Left ventricle myocardium inferior (tissue), 1 donor: ENCODE measurements at places on chromosomes 4 and X.
A peak's percentile ranks its signal among the peaks of the same experiment; 100 is the strongest.

- DNase-seq = no peak
Measured at GRCh38 chr4:182649698-182650477, 267.3 kb downstream of the DCTD start.

DNA sequence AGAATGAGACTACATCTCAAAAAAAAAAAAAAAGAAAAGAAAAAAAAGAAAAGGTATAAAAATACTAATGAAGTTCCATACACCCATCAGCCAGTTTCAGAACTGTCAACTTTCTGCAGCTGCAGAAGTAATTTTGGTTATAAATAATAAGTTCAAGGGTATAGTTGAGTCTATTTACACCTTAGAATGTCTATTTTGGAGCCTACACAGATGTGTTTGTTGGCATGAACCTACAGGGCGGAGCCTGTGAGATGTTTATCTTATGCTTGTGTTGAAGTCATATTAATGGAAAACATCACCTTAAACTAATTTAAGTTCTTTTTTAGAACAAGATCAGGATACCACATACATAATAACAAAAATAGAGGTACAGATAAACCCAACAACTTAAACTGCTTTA, 85.8 kb downstream of the RAPGEF2 start:
- no peak for DNase-seq

DNA sequence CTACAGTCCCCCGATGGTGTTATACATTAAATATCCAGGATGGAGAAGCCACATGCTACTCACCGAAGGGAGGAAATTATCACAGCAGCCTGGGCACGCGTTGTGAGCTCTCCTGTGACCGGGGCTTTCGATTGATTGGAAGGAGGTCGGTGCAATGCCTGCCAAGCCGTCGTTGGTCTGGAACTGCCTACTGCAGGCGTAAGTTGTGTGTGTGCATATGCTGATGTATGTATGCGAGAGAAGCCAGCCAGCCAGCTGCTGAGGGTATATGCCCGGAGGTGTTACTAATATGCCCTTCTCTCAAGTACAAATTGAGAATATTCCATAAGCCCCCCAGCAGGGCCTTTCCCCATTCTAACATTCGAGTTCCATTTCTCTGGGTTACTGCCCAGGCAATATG, 18.2 kb downstream of the SRPX2 start:
- no peak for DNase-seq

- no peak for DNase-seq
Measured at GRCh38 chr4:102574317-102574716, 73.2 kb downstream of the NFKB1 start.

- DNase-seq = peak; percentile 45
Measured at GRCh38 chrX:20252381-20253231, 14.1 kb downstream of the RPS6KA3 start.

DNA sequence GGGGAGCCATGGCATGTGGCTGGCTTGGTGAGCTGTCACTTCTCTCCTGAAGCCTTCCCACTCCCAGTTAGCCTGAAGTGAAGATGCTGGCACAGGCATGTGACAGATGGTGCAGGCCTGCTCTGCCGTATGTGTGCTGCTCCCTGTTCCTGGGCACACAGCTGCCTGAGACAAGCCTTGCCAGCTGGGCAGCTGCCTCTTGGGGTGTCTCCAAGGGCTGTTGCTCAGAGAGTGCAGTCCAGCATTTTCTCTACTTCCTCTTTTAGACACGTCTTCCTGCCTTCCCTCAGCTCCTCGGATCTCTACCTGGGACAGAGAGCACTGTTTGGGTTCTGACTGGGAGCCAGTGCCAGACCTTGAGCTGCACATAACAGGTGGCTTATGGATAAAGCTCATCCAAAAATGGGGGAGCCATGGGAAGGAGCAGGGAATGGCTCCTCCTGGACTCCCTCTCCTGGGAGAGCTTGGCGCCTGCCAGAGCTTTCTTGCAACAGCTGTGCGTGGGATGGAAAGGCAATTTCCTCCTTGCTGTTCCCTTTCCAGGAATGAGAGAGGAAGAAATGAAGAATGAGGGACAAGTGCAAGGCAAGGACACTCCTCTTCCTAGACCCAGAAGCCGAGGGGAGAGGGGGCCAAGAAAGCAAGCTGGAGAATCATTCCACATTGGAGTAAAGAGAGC, 132.9 kb downstream of the MSL3 start:
- peak; percentile 30 for DNase-seq

- DNase-seq = no peak
Measured at GRCh38 chr4:2787230-2788100, 5.4 kb upstream of the SH3BP2 start.

DNA sequence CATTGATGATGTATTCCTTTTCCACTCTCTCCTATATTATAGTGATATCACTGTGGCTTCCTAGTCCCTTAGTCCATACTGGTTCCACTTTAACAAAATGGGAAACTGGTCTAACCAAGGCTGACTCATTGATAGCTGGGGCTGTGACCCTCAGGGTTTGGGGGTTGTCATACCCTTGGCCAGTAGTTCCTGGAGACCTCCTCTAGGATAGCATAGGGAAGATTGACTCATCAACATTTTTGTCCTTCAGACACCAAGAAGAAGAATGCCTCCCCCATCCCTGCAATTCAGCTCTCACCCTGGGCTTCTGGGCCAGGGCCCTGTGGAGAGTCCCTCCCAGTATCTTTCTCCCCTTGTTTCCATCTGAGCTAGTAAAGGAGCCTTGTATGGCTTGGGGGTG, 68.8 kb upstream of the PRPS1 start:
- DNase-seq = no peak

DNA sequence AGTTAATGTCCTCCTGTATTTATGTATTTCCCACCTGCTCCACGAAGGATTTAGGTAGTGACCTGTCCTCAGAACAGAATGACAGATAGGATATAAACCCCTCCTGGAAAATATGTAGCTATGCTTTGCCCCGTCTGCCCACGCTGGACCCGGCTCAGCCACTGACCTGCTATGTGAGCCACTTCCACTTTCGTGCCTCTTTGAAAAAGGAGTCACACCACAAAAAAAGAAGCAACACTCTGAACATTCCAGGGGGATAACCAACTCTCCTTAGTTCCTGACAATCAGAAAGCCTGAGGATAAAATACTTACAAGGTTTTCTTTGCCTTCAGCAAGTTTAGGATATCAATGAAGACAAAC, 11.1 kb downstream of the ACSL1 start:
- DNase-seq = no peak

GRCh38 chr4:55136634-55137033, 11.2 kb upstream of the KDR start:
- DNase-seq = no peak

GRCh38 chr4:661231-661630, 12.8 kb downstream of the ATP5ME start:
- DNase-seq = no peak

- peak; percentile 14 for DNase-seq
Measured at GRCh38 chr4:8308144-8308543, 38.6 kb downstream of the HTRA3 start.

GRCh38 chr4:103802766-103803165, 83.0 kb upstream of the TACR3 start:
- DNase-seq = no peak

DNA sequence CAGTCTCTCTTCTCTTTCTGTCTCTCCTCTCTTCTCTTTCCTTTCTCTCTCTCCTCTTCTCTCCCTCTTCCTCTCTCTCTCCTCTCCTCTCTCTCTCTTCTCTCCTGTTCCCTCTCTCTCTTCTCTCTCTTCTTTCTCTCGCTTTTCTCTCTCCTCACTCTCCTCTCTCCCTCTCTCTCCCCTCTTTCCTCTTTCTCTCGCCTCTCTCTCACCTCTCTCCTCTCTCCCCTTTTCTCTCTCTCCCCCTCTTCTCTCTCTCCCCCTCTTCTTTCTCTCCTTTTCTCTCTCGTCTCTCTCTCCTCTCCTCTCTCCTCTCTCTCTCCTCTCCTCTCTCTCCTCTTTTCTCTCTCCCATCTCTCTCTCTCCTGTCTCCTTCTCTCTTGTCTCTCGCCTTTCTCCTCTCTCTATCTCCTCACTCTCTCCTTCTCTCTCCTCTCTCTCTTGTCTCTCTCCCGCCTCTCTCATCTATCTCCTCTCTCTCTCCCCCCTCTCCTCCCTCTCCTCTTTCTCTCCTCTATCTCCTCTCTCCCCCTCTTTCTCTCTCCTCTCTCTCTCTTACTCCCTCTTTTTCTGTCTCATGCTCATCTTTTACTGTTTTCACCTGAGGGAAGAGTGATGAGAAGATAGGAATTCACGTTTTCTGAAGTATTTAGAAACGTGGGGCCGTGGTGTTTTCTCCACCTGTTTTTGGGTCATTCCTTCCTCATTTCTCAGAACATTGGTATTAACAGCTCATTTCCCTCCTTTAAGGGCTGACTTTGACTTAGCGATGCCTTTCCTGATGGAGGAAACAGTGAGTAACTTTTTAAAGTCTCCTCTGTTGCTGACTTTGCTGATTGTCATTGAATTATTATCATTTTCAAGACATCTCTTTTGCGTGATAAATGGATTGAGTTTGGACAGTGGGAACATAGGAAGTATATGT, 80.6 kb upstream of the CD99 start:
- no peak for DNase-seq

DNA sequence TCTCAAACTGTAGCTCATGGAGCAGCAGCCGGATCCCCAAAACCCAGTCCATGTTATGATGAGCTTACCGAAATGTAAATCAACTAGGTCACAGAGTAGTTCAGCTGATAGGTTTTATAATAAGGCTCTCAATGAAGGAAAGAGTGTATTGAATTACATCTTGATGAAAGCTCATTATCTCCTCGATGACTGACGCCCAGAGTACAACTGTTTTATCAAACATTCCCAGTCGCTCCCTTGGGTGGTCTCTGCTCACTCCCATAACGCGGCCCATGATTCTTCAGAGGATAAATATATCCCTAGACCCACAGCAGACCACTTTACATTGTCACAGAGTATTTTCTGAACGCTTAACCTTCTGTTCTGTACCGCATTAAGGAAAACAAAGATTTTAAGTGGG, 452.3 kb upstream of the GALNT7 start:
- no peak for DNase-seq

DNA sequence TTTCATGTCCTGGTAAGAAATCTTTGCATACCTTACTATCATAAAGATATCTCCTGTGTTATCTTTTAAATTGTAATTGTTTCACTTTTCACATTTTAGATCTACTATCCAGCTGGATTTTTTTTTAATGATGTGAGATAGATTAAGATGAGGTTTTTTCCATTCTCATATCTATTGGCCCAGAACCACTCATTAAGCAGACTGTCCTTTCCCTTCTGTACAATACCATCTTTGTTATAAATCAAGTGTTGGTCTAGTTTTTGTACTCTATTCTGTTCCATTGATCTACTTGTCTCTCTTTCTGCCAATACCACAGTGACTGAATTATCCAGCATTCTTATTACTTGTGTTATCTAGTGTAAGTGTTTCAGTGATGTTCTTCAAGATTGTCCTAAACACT, 131.6 kb upstream of the TRIM2 start:
- DNase-seq = no peak

- DNase-seq = no peak
Measured at GRCh38 chrX:22666441-22666840, 333.3 kb upstream of the DDX53 start.

DNA sequence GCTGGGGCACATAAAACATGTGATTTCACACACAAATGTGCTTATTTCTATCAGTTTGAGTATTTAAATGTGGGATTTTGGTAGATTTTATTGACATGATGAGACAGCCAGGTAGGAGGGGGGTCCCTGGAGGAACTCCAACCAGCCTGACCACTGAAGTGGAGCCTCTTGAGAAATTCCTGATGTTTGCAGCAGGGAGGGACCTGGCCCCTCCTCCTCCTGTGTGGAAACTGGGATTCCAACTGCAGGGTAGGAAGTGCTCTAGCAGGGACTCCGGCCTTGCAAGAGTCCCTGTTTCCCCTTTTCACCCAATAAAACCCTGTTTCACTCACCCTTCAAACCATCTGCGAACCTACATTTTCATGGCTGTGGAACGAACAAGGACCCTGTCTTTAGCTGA, 2224.0 kb upstream of the AGA start:
- DNase-seq = no peak

DNA sequence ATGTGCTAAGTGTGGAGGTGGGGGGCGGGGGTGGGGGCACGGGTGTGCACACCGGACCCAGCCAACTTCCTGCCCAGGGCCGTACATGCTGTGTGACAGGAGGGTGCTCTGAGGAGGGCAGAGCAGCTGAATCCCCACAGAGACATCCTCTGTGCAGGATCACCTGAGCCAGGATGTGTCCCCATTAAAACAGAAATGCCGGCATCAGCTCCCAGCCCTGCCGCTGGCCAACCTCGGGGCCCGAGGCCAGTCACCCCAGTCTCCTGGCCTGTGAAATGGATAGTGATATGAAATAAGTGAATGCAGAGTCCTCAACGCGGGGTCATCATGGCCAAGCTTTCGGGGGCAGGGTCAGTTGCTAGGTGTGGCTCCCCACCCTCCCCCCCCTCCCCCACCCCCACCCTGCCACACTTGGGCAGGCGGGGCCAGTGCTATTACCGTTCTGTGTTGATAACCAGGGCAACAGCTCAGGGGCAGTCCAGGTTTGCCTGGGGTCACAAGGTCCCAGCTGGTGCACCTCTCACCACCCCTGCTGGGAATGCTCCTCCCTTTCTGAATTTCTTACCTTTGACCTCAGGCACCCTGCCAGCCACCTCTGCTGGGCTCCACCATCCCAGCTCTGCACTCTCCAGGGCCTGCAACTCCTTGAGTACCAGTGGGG, 227.2 kb upstream of the PSAPL1 start:
- DNase-seq = no peak

DNA sequence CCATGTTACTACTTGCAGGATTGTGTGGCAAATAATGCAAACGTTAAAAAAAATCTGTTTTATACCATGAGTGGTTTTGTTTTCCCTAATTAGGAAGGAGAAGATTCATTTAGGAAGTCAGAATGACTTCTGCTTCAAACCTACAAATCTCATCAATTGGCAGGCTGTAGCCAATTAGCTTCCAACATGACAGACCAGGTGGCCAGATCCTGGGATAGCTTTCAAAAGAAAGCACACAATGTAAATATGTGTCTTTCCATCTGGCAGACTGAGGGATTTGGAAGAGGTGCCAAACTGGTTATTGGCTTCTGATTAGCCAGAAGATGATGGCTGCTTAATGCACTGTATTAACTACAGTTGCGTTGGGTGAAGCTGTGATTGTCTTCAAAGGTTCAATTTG, 432.8 kb downstream of the ANKRD50 start:
- DNase-seq = no peak

- DNase-seq = no peak
Measured at GRCh38 chr4:6445403-6446129, 26.8 kb downstream of the PPP2R2C start.

- no peak for DNase-seq
Measured at GRCh38 chr4:104975617-104976016, 171.1 kb upstream of the TET2 start.

- DNase-seq = no peak
Measured at GRCh38 chrX:25108481-25108880, 92.7 kb upstream of the ARX start.

- DNase-seq = no peak
Measured at GRCh38 chrX:7318241-7318640, 170.3 kb upstream of the PUDP start.

GRCh38 chrX:32673193-32673592, 538.2 kb downstream of the DMD start:
- no peak for DNase-seq

GRCh38 chr4:183411291-183411861, 33.1 kb upstream of the CDKN2AIP start:
- no peak for DNase-seq
